GM23248 (cell line): ENCODE measurements at places on chromosomes 4 and X. TPM values are rescaled to one million over a fixed set of nuclear protein-coding genes. Genes with fewer than 3 reads are reported as not detected.

- H3K36me3 ChIP-seq, result no peaks in the 10 kb centered on the region
- H3K4me3 ChIP-seq, result no peak overlapping the region
- peaks cover 14% of the 10 kb centered on the region for H3K4me1 ChIP-seq
- H3K27ac ChIP-seq, result peak overlapping the region; percentile 83
- H3K27me3 ChIP-seq, result no peaks in the 10 kb centered on the region
- peak; percentile 88 for DNase-seq
These were observed 597.2 kb downstream of the INPP4B start for GRCh38 chr4:142248946-142249345.

DNA sequence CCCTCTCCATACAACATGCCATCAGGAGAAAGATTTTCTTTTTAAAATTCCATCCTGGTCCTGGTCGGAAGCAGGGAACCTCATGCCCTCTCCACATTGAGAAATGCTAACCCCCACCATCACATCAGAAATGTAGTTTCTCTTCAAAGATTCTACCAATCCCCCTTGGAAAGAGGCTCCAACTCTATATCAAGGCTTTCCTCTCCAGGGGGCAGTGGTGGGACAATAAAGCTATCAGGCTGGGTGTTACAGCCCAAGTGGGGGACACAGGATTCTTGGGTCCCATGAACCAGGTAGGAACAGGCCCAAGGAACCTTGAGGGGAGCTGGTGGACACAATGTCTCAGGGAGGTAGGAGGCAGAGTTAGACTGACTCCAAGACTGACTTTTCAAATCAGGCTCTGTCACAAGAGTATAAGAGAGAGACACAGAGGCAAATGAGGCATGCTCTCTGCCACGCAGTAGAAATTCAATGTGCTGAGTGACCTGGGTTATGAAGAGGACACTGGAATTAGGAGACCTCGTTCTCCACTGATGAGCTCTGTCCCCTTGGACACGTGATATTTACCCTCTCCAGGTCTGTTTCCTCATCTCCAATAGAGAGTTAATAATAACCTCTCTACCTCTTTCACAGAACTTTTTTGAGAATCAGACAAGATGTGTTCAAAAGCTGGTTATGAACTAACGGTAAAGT, 4.5 kb downstream of the GJB1 start:
- no peak overlapping the region for H3K27ac ChIP-seq
- no peak overlapping the region for H3K4me3 ChIP-seq
- no peaks in the 10 kb centered on the region for H3K36me3 ChIP-seq
- H3K27me3 ChIP-seq, result no peaks in the 10 kb centered on the region
- H3K4me1 ChIP-seq, result no peaks in the 10 kb centered on the region

DNA sequence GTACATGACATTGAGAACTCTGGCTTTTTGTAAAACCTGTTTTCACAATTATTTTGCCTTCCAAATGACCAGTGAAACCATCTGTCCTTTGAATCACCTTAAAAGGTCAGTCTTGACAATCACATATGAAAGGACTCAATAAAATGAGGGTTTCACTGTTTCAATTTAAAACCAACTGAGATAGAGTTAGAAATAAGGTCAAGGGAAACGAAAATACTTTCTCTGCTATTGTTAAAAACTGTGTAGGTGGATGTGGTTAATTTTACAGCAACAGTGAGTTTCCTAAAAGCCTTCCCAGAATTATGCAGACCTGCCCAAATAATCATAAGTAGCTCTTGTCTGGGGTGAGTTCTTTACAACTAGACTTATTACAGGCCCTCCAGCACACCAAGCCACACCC, 839.9 kb downstream of the RAB28 start:
- H3K4me3 ChIP-seq, result no peak overlapping the region
- DNase-seq, result no peak
- no peaks in the 10 kb centered on the region for H3K4me1 ChIP-seq
- H3K27me3 ChIP-seq, result no peaks in the 10 kb centered on the region

GRCh38 chr4:87541521-87541920, 12.3 kb upstream of the SPARCL1 start:
- no peak overlapping the region for H3K4me3 ChIP-seq
- H3K36me3 ChIP-seq, result no peaks in the 10 kb centered on the region
- no peak for DNase-seq
- no peak overlapping the region for H3K27ac ChIP-seq

GRCh38 chr4:154364066-154364845, 127.3 kb downstream of the DCHS2 start:
- H3K36me3 ChIP-seq, result no peaks in the 10 kb centered on the region
- DNase-seq, result no peak
- no peak overlapping the region for H3K4me3 ChIP-seq
- no peak overlapping the region for H3K27ac ChIP-seq

DNA sequence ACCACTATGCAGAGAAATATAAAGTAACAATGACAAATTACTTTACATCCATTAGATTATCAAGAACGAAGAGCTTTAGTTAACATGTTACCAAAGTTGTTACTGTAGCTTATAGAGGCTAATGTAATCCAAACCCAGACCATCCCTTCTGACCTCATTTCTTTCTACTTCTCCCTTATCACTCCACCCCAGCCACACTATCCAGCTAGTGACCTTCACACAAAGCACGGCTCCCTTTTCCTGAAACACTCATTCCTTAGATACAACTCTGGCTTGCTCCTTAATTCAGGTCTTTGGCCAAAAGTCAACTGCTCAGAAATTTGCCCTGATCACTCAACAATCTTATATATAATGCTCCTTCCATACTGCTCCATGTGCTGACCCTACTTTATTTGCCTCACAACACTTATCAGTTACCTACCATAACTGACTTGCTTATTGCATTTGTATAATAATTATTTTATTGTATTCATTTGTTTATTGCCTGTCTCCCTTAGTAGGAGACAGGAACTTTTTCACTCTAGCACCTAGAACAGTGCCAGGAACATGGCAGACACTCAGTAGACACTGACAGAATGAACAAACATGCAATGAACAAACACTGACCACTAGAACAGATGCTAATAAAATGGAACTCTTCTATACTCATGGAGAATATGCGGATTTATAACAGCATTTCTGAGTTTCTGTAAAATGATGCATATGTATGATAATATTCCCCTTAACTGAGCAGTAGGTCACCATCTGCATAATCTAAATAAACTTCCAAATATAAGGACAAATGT, 67.6 kb downstream of the EIF4E start:
- no peak overlapping the region for H3K27ac ChIP-seq
- no peak overlapping the region for H3K4me3 ChIP-seq
- H3K4me1 ChIP-seq, result no peaks in the 10 kb centered on the region
- H3K36me3 ChIP-seq, result no peaks in the 10 kb centered on the region

- peaks cover 25% of the 10 kb centered on the region for H3K4me1 ChIP-seq
- peak; percentile 72 for DNase-seq
- H3K27me3 ChIP-seq, result no peaks in the 10 kb centered on the region
- H3K27ac ChIP-seq, result peak overlapping the region; percentile 87
- H3K4me3 ChIP-seq, result peak overlapping the region; percentile 45
- H3K36me3 ChIP-seq, result no peaks in the 10 kb centered on the region
These were observed 24.4 kb upstream of the SLC25A43 start for GRCh38 chrX:119374736-119375135.

- H3K4me3 ChIP-seq, result no peak overlapping the region
- H3K36me3 ChIP-seq, result no peaks in the 10 kb centered on the region
- DNase-seq, result no peak
- H3K27ac ChIP-seq, result no peak overlapping the region
- no peaks in the 10 kb centered on the region for H3K4me1 ChIP-seq
These were observed 153.9 kb upstream of the GPC4 start for GRCh38 chrX:133569217-133569616.

- no peak overlapping the region for H3K27ac ChIP-seq
- no peak overlapping the region for H3K4me3 ChIP-seq
- H3K4me1 ChIP-seq, result no peaks in the 10 kb centered on the region
- no peaks in the 10 kb centered on the region for H3K27me3 ChIP-seq
- DNase-seq, result no peak
- no peaks in the 10 kb centered on the region for H3K36me3 ChIP-seq
These were observed 16.8 kb downstream of the MAN2B2 start for GRCh38 chr4:6591781-6592180.

- no peaks in the 10 kb centered on the region for H3K36me3 ChIP-seq
- no peak overlapping the region for H3K27ac ChIP-seq
- no peak overlapping the region for H3K4me3 ChIP-seq
- peaks cover 11% of the 10 kb centered on the region for H3K4me1 ChIP-seq
- peaks cover 9% of the 10 kb centered on the region; the same call in 1 of the 2 replicates for H3K27me3 ChIP-seq
- no peak for DNase-seq
These were observed 195.9 kb downstream of the KDR start for GRCh38 chr4:54929459-54929858.

DNA sequence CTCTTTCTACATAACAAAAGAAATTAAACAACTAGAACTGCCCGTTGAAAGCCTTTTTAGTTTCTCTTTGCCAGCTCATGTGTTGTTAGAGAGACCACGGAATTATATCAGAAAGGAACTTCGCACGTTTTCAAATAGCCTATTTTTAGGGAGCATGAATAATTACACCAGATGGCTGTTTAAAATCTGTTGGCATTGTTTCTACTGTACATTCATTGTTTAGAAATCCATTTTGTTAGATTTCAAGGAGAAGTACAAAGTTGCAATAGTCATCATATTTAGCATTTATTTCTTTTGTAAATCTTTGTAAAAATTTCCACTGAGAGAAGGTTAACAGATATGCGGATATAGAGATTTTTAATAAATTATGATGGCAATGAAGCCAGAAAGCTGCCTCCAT, 403.0 kb upstream of the HS3ST1 start:
- H3K36me3 ChIP-seq, result no peaks in the 10 kb centered on the region
- H3K4me3 ChIP-seq, result no peak overlapping the region
- DNase-seq, result no peak
- H3K4me1 ChIP-seq, result no peaks in the 10 kb centered on the region
- no peaks in the 10 kb centered on the region for H3K27me3 ChIP-seq

GRCh38 chrX:9656871-9657270, 108.8 kb downstream of the GPR143 start:
- no peak overlapping the region for H3K4me3 ChIP-seq
- H3K4me1 ChIP-seq, result no peaks in the 10 kb centered on the region
- DNase-seq, result no peak
- no peaks in the 10 kb centered on the region for H3K27me3 ChIP-seq
- H3K36me3 ChIP-seq, result no peaks in the 10 kb centered on the region
- no peak overlapping the region for H3K27ac ChIP-seq

DNA sequence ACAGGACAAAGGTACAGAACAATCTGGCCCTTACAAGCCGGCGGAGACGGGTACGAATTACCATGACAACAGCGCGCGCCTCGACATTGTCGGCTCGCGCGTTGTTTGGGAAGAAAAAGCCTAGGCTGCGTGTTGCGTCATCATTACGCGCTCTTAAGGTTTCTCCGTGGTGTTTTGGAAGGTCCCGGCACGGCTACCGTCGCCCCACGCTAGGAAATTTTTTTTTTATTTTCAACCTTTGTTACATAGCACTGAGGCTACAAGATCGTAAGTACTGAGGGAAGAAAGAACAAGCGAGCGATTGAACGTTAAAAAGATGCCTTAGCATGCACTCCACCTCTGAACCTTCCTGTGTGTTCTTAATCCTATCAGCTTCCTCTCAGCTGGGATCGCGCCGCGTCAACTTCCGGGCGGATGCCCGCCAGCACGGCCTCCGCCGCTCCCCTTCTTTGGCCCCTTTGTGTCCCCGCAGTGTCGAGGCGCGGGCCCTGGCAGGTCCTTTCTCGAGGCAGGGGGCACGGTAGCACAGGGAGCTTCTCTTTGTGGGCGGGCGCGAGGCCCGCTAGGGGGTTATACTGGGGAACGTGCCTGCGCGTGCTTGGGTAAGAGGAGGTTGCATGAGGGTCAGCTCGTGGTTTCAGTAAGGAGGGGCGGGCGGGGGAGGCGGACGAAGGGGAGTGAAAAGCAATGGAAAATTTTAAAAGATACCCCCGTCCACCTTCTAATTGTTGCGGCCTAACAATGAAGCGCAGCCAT, at the start of gene SMARCAD1:
SMARCAD1 (plus strand) TSS at position 397 of the 756 bp plus-strand sequence. CDS start 530 bp downstream, outside the sequence.
- H3K27ac ChIP-seq, result peak within 1 kb of the TSS; percentile 94
- peak within 1 kb of the TSS; percentile 97 for H3K4me3 ChIP-seq
- peak; percentile 99 for DNase-seq
- H3K36me3 ChIP-seq, result peaks cover 14% of the 10 kb centered on the region

GRCh38 chr4:173301518-173302201, 32.5 kb downstream of the HMGB2 start:
- no peak overlapping the region for H3K4me3 ChIP-seq
- peak; percentile 40 for DNase-seq
- no peaks in the 10 kb centered on the region for H3K27me3 ChIP-seq
- H3K36me3 ChIP-seq, result no peaks in the 10 kb centered on the region; the same call in 1 of the 2 replicates
- no peak overlapping the region for H3K27ac ChIP-seq

DNA sequence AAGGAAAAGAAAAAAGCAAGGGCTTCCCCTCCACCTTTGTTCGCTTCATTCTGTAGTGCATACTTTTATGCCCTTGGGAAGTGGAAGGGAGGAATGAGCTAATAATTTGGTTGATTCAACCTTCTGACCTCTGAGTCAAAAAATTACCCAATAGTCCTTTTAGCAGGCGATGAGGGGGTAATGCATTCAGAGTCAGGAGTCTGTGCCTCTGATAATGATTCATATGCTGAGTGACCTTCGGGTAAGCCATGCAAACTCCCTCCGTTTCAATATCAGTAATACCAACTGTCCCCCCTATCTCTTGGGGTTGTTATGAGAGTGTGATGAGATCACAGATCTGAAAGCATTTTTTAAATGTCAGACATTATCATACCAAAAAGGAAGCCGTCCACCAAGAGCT, 41.6 kb upstream of the ACSL4 start:
- H3K27me3 ChIP-seq, result no peaks in the 10 kb centered on the region
- H3K36me3 ChIP-seq, result no peaks in the 10 kb centered on the region
- peak overlapping the region; percentile 53 for H3K27ac ChIP-seq
- H3K4me1 ChIP-seq, result peaks cover 10% of the 10 kb centered on the region

DNA sequence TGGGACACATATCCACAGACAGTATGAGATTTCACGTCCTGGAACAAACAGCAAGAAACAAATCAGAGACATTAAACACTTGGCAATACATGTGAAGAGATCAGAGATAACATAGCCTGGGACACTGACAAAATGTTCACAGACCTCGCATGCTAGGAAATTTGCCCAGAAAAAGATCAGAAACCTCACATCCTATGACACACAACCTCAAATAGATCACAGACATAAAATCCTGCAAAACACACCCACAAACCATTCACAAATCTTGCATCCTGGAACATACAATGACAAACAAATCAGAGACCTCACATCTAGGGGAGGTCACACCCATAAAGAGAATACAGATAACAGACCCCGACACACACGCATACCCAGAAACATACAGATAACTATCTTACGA, 18.0 kb downstream of the SUV39H1 start:
- peak; percentile 56 for DNase-seq
- H3K4me1 ChIP-seq, result peaks cover 13% of the 10 kb centered on the region
- H3K27ac ChIP-seq, result peak overlapping the region; percentile 49
- H3K4me3 ChIP-seq, result no peak overlapping the region
- no peaks in the 10 kb centered on the region for H3K36me3 ChIP-seq

RTL9 gene
- polyA plus RNA-seq, result 0.06 and 0.20 TPM in 2 replicates

MAGEB17 gene
- not detected in 2 replicates for polyA plus RNA-seq

DMP1 gene
- not detected in 2 replicates for polyA plus RNA-seq

LONRF3 gene
- polyA plus RNA-seq, result not detected in 2 replicates

NDNF gene
- 3.1 and 4.5 TPM in 2 replicates for polyA plus RNA-seq

LNX1 gene
- polyA plus RNA-seq, result 6.3 and 6.7 TPM in 2 replicates

HSPA4L gene
- polyA plus RNA-seq, result 2.1 and 2.2 TPM in 2 replicates

CD40LG gene
- polyA plus RNA-seq, result not detected in 2 replicates

ITIH6 gene
- polyA plus RNA-seq, result not detected in 2 replicates

SSX1 gene
- polyA plus RNA-seq, result not detected in 2 replicates

LEF1 gene
- polyA plus RNA-seq, result 0.23 TPM in 1 of 2 replicates, not detected in the other

RIPPLY1 gene
- polyA plus RNA-seq, result not detected in 2 replicates
